ENCODE measurements at places on chromosomes 5 and 9.

DNA sequence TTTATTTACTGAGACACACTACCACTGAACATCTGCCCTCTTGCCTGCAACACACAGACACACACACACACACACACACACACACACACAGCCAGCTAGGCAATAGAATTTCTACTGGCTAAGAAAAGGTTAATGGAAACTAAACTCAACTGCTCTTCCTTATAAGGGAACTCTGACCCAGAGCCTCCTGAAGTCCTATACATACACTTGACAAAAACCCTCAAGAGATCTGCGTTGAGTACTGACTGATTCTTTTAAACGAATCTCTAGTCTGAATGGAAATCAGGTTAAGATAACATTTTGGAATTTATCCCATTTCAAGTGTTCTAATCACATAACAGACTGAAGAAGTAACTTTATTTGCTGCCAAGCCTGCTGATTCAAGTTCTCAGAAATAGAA is 25.9 kb upstream of the TRPM3 start:
- DNase-seq: no peak

GRCh38 chr5:82748688-82749460 is 328.3 kb downstream of the TMEM167A start:
- DNase-seq: no peak

- no peak for DNase-seq
These were observed 40.1 kb downstream of the TRIP13 start for GRCh38 chr5:932628-933250.

- DNase-seq: no peak
These were observed 26.3 kb downstream of the GSN start for GRCh38 chr9:121294151-121294743.

- no peak for DNase-seq
These were observed 400.0 kb downstream of the ARRDC3 start for GRCh38 chr5:90983148-90983547.
